ENCODE measurements at places on chromosomes 12 and 14.

- no peak for DNase-seq
These were observed 51.8 kb upstream of the MMP17 start for GRCh38 chr12:131776237-131776889.

DNA sequence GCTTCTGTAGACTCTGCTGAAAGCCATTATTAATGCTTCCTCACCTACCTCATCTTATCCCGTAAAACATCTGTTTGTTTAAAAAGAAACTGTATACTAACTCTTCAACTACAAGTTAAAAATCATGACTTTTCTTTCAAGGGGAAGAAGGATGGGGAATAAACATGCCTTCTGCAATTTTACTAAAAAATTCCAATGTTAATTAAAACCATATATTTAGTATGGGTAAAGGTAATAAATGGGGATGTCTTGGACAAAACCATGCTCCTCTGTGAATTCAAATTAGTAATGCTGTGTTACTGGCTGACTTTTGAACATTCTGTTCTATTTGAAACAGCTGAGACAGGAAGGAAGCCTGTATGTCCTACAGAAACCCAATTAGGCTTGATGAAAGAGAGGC is 311.1 kb upstream of the DIO2 start:
- no peak for DNase-seq

- DNase-seq: no peak
These were observed 55.4 kb downstream of the CCER1 start for GRCh38 chr12:90899456-90900182.

DNA sequence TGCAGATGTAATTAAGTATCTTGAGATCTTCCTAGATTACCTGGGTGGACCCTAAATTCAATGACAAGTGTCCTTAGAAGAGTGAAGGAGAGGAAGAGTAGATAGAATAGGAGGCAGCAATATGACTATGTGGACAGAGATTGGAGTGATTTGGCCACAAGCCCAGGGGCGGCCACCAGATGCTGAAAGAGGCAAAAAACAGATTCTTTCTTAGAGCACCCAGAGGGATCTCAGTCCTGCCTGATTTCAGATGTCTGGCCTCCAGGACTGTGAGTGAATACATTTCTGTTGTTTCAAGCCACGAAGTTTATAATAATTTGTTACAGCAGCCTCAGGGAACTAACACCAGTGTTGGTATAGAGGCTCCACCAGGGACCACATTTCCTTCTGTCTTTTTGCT is 67.3 kb downstream of the DACT1 start:
- no peak for DNase-seq

DNA sequence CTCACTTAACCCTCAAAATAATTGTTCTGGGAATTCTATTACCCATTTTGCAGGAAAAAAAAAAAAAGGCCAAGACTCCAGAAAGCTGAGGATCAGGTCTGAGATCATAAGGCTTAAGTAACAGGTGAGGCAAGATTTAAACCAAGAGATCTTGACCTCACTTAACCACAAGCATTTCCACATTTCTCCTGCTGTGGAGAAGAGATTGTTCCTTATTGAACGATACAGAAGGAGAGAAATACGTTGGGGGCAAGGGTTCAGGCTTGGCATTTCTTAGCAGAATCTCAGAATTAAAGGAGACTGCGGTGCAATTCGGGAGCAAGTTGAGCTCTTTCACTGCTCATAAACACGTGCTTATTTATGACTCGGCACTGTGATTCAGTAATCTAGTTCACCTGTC is 885.3 kb upstream of the TMEM132C start:
- DNase-seq: no peak

GRCh38 chr14:69917287-69917686 is 38.1 kb downstream of the SMOC1 start:
- no peak for DNase-seq

GRCh38 chr12:82609234-82609914 is 77.3 kb upstream of the TMTC2 start:
- no peak for DNase-seq

DNA sequence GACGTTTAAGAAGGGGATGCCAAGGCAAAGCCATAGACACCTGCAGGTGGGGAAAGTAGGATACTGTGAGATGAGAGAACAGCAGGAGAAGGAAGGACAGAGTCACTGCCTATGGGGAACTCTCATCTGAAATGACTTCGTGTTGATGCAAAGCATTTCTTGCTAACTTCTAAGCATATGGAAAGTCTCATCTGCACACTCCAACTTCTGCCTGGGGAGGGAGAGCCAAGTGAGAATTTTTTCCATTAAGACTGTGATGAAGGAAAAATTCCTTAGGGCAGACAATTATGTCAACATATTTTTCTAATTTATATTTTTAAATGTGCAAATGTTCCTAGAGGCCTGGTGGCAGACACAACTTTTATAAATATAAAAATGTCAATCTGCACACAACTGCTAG is 115.3 kb downstream of the IPO8 start:
- no peak for DNase-seq

DNA sequence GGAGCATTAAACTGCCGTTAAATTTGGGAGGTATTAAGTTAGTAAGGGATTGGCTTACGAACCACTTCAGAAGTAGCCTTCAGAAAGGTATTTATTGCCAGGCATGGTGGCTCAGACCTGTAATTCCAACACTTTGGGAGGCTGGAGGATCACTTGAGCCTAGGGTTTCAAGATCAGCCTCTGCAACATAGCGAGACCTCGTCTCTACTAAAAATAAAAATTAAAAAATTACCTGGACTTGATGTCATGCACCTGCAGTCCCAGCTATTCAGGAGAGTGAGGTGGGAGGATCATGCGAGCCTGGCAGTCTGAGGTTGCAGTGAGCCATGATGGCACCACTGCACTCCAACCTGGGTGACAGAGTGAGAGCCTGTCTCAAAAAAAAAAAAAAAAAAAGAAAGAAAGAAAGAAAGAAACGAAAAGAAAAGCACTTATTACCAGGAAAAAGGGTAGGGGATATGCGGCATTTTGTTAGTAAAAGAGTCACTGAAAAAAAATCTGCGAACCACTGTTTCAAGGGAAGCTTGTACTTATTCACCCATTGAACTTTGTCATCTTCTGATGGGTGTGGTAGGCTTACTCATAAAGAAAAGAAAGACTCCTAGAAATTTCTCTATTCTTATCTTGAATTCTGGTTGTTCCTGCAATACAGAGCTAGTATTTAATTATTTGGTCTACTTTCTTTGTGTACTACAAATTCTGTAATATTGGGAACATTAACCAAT is 33.6 kb upstream of the PLEKHA5 start:
- DNase-seq: no peak

- DNase-seq: no peak
These were observed 4.2 kb downstream of the BAG5 start for GRCh38 chr14:103558071-103558882.

DNA sequence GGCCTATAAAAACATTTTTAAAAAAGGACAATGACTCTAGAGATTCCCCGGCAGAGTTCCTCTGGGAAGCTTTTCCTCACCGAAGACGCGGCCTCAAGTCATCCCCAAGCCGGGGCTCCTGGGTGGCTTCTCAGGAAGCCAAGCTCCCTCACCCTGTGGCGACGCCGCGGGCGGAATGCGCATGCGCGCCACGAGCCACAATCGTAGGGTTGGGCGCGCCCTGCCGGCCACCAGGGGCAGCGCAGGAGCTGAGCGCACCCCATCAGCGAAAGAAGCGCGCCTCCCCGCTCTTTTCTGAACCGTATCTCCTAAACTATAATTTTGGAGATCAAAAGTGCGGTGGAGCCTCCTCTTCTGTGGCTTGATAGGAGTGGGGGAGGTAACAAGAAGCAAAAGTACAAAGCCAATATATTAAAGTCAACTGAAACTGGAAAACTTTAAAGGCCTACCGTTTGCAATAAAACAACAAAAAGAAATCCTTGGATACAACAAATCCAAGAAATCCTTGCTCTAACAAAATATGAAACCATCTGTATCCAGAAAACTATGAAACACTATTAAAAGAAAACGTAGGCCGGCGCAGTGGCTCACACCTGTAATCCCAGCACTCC is 17.4 kb upstream of the CHFR start:
- peak; percentile 86 for DNase-seq

DNA sequence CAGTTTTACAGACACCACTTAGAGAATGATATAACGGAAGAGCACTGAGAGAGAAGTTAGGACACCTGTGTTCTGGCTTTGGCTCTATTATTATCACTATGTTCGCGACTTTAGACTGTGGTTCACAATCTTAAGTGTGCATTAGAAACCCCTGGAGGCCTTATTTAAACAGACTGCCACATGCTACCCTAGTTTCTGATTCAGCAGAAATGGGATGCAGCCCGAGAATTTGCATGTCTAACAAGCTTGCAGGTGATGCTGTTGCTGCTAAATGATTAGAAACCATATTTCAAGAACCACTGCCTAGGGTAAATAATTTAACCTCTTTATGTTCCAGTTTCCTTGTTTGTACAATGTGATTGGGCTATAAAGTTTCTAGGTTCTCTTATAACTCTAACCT is 3.6 kb upstream of the RAD51AP1 start:
- no peak for DNase-seq

GRCh38 chr12:873954-874353 is 75.5 kb downstream of the RAD52 start:
- DNase-seq: no peak

- DNase-seq: no peak
These were observed 21.6 kb downstream of the DAD1 start for GRCh38 chr14:22567437-22567836.

- no peak for DNase-seq
These were observed 224.3 kb upstream of the DCN start for GRCh38 chr12:91406920-91407341.

DNA sequence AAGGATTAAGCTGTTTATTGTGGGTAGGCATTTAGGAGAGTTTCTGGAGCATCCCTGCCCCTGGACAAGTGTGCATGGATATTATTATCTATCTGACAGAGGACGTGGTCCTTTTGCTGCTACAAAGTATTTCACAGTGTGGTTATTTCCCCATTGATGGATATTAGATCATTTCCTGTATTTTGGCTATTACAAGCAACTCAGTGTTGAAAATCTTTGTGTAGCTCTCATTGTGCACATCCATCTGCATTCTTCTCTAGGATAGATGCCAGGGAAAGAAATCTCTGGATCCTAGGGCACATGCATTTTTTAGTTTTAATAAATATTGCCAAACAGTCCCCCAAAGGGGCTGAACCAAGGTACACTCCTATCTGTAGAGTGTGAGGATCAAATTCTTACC is 154.3 kb upstream of the SRRM4 start:
- DNase-seq: no peak

DNA sequence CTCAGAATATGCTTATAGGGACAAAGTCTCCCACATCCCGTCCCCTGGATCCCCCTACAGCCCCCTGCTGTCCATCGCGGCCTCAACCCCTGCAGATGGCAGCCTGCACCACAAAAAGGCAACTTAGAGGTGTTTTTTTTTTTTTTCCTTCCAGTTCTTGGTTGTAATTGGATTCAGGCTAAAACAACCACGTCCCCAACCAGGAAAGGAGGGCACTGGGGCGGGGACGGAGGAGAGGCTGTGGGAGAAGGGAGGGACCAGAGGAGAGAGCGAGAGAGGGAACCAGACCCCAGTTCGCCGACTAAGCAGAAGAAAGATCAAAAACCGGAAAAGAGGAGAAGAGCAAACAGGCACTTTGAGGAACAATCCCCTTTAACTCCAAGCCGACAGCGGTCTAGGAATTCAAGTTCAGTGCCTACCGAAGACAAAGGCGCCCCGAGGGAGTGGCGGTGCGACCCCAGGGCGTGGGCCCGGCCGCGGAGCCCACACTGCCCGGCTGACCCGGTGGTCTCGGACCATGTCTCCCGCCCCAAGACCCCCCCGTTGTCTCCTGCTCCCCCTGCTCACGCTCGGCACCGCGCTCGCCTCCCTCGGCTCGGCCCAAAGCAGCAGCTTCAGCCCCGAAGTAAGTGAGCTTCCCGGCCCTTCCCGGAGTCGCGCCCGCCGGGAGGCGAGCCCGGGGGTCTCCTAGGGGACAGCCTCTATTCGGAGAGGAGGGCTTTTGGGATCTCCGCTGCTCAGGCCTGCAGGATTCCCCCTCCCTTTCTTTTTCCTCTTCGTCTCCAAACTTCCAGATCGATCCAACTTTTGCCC is at the start of gene MMP14:
Gene MMP14, plus strand, starts transcription at position 285 of the 813 bp plus-strand sequence. Its CDS starts 233 bp downstream, at position 518.
- peak; percentile 66 for DNase-seq

DNA sequence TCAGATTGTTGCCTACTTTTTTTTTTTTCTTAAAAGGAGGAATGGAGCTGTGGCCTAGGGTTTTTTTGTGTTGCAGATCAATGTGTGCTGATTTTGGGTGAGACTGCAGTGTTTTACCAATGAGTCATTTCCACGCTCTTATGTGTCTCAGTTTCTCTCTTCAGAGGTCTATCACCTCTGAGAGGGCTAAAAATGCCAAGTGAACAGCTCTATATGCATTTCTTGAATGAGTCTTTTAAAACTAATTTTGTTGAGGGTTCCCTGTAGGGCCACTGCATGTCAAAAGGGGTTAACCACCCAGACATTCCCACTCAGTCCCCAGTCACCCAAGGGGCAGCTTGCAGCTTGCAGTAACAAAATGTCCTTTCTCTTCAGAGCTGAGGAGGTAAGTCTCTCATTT is 24.3 kb upstream of the GLIPR1L2 start:
- no peak for DNase-seq

DNA sequence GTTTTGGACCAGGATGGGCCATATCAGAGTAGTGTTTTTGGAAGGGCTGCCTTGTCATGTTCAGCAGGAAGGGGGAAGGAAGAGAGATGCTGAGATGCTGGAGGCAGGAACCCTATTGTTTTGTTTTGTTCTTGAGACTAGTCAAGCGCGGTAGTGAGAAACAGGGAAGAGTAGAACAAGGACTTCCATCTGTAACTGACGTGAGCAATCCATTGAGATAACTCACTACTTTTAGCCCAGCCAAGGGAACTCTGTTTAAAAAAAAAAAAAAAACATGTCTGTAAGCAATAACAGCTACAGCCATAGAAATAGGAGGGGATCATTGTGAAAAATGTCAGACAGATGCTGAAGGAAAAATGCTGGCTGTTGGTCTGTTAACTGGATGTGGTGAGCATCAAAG is 34.0 kb downstream of the CD9 start:
- no peak for DNase-seq

GRCh38 chr14:104373055-104373854 is 206.3 kb upstream of the C14orf180 start:
- DNase-seq: no peak

DNA sequence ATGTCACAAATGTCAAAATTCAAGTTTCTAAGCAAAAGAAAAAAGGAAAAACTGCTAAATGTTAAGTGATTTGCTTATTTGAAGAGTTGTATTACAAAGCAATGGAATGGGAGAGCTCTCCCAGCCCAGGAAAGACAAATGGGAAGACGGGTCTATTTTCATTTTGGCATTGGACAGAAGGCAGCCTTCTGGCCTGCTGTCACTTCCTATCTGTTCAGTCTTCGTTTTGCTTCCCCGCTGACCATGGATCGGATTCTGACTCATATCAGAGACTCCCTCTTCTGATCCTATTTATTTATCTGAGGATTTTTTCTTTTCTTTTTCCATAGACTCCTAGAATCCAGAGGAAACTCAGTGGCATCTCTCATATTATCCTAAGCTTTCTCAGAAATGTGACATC is 634.9 kb downstream of the DIO2 start:
- DNase-seq: peak; percentile 18

DNA sequence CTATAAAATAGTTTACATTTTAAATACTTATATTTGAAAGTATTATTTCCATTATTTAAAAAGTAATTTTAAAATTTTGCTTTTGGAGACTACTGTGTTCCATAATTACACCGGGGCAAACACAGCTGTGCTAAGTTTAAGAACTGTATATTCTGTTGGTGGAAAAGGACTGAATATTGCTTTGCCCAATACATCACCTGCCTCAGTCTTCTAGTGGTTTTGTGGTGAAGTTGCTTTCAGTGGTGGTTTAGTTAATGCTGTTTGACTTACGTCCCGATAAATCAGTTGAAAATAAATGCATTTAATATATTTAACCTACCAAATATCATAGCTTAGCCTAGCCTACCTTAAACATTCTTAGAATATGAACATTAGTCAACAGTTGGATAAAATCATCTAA is 23.4 kb downstream of the FBXO34 start:
- no peak for DNase-seq

All from glutamatergic neuron (in vitro differentiated cells).